ENCODE measurements at places on chromosomes 1 and 21.

GRCh38 chr1:43557744-43558245, 27.1 kb downstream of the PTPRF start:
- DNase-seq, result no peak

DNA sequence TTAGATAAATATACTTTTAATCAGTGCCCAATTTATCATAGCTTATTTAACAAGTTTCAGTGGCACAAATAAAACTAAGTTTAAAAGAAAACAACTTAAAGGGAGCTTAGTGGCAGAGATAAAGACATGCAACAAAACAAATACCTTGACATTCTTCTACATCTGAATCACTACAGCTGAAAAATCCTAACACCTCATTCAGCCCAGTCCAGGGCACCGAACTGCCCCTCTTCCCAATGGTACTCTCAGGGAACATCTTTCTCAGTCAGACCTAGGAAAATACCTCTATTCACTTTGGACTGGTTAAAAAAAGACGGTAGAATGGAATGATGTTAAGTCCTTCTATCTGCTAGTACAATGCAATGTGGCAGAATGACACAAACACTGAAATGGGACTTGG, 8.3 kb downstream of the OTUD7B start:
- no peak for DNase-seq

- DNase-seq, result peak; percentile 48
Observed at GRCh38 chr1:999725-1000356, at the start of gene HES4. Gene HES4, minus strand, starts transcription at chr1:1000097. Its CDS starts 124 bp downstream, at chr1:999973.

- no peak for DNase-seq
Observed at GRCh38 chr1:185342017-185342416, 25.0 kb upstream of the IVNS1ABP start.

DNA sequence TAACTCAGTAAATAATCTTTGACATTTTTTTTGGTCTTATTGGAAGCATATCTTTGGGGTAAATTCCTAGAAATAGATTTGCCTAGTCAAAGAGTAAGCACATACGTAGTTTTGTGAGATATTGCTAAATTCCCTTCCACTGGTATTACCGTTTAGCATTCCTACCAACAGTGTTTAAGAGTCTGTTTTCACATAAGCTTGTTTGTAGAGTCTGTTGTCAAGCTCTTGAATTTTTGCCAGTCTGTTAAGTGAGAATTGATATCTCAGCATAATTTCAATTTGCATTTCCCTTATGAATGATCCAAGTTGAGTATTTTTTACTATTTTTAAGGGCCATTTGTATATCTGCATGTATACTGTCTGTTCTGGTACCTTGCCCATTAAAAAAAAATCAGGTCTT, 37.0 kb upstream of the MPC2 start:
- no peak for DNase-seq

- DNase-seq, result peak; percentile 38
Observed at GRCh38 chr1:25711555-25712298, 88.3 kb upstream of the SELENON start.

GRCh38 chr1:216945538-216946080, 222.4 kb upstream of the ESRRG start:
- DNase-seq, result no peak

DNA sequence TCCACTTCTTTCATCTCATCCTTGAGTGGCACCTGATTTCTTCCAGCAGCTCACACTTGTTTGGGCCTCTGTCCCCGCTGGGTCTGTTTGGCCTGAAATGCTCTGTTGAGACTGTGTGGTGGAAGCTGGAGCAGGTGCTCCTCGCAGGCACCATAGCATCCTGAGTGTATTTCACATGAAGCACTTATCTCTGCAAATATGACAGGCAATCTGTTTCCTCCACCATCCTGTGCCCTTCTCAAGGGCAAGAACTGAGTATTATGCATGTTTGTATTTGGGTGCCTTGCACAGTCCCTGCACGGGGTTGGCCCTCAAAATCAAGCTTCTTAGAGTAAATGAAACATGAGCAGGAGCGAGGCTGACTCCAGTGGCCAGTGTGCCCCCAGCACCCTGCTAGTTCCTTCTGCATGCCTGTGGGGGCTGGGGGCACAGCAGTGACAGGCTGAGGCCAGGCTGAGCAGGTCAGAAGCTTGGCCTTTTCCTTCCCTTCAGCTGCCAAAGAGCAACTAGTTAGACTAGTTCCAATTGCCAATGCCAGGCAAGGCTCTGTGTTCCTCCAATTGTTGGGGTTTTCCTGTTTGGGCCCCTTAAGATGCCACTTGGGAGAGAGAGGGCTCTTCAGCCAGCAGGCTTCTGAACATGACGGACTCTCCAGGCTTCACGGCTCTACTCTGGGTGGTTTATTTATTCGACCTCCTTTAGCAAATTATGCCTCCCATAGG, 129.6 kb upstream of the ATP1A1 start:
- no peak for DNase-seq

GRCh38 chr1:145782272-145783099, 41.4 kb downstream of the RNF115 start:
- no peak for DNase-seq

- no peak for DNase-seq
Observed at GRCh38 chr1:54743416-54744226, 20.7 kb downstream of the PARS2 start.

DNA sequence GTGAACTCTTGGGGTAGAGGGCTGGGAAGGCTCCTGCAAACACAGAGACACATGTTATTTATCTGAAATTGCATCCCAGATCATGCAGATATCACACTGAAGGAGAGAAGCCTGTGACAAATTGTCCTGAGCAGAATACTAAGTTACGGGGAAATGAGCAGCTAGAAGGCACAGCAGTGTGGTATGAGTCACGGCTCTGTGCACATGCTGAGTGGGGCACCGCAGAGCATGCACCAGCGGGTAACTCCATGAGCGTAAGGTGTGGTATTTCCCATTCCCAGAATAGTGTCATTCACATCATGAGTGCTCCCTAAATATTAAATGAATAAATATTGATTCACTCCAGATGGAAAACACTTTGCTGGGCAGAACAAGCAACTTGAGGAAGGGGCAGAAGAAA, 21.3 kb upstream of the FCRL2 start:
- DNase-seq, result no peak

GRCh38 chr1:205664399-205665017, 15.8 kb downstream of the SLC45A3 start:
- DNase-seq, result no peak

DNA sequence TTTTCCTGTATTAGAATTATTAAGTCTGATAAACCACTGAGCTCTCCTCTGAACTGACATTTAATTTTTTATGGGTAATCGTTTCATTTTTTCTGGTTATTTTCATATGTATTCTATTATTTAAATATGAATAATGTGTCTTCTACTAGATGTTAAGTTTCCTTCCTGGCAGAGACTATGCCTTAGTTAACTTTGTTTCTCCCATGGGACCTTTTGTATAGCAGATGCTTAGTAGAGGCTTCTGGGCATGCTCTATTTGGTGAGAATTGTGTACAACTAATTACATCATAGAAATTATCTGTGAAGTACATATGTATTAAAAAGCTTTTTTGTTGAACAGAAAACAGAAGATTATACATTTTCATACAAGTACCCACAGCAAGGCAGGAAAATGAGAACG, 23.4 kb downstream of the CTBS start:
- no peak for DNase-seq

GRCh38 chr21:14817311-14817710, 247.5 kb downstream of the NRIP1 start:
- DNase-seq, result no peak

GRCh38 chr1:228753786-228754360, 18.6 kb downstream of the RHOU start:
- DNase-seq, result no peak

- no peak for DNase-seq
Observed at GRCh38 chr1:204289280-204289679, 70.4 kb downstream of the PLEKHA6 start.
